ENCODE measurements at places on chromosomes 11 and 22.

DNA sequence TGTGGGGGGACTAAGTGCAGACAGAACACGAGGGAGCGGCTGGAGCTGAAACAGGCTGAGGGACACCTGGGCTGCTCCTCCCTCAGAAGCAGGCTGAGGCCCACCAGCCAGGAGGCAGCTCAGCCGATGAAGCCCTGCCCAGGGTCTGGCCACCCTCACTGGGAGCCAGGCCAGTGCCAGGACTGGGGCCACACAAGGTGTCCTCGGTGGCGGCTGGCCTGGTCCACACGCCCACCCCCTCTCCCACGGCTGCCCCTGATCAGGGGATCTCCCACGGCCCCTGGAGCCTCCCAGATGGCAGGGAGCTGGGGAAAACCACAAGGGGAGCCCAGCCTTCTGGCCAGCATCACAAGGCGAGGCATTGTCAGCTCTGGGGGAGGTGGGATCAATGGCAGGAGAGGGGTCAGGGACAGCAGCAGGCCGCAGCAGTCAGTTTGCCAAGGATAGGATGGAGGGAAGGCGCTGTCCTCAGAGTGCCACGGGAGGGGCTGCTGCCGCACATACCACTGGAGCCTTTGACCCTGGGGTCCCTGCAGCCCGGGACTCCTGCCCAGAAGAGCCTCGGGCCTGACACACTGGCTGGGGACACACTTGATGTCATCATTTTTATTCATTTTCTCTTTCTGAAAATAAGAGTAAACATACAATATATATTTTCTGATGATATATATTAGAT is 11.7 kb upstream of the RASL10A start:
- DNase-seq, result no peak

GRCh38 chr11:24286238-24286637 is 210.6 kb upstream of the LUZP2 start:
- DNase-seq, result no peak

DNA sequence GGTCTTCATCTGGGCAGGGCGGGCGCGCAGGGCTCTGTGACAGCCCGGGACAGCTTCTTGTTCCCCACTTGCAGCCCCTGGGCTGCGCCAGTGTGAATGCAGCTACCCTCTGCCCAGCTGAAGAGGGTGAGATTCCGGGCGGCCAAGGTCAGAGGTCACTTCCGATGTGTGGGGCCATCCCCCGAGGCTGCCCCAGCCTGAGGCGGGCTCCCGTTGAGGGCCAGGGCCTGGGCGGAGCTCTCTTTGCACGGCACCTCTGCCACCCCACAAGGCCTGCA is 23.9 kb downstream of the MOB2 start:
- DNase-seq, result no peak

DNA sequence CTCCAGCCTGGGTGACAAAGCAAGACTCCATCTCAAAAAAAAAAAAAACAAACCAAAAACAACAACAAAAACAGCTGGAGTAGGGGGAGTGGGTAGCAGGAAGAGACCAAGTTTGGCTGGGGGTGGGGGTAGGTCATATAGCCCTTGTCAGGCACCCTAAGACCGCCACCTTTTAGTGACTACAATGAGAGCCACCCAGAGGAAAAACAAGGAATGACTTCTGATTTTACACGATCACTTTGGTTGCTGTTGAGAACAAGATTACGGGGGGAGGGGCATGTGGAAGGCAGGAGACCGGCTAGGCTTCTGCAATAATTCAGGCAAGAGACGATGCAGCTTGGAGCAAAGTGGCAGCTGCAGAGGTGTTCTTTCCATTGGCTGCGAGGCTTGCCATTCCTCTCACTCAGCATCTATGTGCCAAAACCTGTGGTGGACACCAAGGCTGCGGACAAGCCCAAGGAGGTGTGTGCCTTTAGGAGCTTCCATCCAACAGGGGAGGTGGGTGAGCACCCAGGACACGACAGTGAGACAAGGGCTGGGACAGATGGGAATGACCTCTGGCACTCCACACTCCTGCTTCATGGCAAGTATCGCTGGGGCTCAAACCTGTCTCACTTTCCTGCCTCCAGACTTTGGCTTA is 1.7 kb downstream of the RPS19BP1 start:
- peak; percentile 35 for DNase-seq

DNA sequence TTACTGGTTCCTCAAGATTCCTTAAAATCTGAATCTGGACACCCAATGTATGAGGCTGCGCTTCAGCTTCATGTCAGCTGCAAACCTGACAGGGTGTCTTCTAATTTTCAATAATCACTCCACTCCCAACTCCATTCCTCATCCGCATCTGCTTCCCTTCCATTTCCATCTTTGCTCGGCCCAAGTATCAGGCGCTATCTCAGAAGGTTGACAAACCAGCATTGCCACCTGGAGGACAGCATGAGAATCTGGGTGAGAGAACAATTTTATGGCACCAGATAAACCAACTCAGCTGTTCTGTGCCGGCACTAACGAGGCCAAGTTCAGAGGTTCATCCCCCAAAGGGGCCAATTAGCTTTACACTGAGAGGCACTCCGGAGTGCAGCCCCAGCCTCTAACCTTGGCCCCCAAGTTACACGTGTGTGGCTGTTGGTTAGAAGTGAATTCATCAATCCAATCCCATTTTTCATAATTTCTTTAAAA is 79.1 kb upstream of the LMO2 start:
- peak; percentile 65 for DNase-seq

DNA sequence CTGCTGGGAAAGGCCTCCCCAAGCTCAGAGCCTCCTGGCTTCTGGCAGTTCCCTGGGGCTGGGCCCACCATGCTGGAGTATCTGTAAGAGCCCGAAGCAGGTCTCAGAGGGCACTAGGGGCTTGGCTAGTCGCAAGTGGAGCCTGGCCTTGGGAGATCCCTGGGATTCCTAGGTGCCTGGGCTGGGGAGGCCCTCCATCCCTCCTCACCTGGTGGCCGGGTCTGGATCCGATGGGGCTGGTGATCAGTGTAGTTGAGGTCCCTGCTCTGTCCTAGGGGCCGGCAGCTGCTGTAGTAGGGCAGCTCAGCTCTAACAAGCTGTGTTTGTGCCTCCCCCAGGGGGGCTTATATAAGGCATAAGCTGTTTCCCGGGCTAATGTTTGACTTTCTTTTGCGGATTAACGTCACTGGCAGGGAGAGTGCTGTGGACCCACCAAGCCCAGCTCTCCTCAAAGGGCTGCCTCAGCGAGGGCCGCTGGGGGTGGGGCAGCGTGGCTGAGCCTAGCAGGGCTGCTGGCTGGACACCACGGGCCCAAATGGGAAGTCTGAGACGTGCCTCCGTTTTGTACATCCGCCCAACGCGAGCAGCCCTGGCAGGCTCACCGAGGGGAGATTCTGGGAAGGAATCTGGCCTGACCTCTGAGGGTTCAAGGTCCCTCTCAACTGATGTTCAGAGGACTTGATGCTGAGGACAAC is at the start of gene SLC22A8:
TSS of gene SLC22A8 (minus strand) at position 321 of the 695 bp plus-strand sequence. CDS start 883 bp downstream, outside the sequence.
- no peak for DNase-seq

GRCh38 chr22:41561335-41561734 is 525 bp downstream of the CSDC2 start:
- DNase-seq, result peak; percentile 19

DNA sequence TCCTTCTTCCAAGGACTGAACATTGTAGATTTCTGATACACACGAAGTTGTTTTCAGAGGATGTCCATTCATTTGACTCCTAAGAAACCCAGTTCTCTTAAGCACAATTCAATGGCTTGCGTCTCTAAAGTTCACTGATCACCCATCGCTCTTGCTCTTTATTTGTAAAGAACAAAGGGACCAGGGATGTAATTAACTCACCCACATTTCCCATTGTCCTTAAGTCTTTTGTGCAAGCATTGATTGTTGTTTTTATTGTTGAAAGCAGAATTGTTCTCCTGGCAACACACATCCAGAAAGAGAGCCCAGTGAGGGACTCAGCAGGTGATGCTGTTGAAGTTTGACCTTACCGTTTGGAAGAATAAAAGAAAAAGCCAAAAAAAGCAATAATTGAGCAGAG is 59.2 kb downstream of the SPON1 start:
- DNase-seq, result no peak

DNA sequence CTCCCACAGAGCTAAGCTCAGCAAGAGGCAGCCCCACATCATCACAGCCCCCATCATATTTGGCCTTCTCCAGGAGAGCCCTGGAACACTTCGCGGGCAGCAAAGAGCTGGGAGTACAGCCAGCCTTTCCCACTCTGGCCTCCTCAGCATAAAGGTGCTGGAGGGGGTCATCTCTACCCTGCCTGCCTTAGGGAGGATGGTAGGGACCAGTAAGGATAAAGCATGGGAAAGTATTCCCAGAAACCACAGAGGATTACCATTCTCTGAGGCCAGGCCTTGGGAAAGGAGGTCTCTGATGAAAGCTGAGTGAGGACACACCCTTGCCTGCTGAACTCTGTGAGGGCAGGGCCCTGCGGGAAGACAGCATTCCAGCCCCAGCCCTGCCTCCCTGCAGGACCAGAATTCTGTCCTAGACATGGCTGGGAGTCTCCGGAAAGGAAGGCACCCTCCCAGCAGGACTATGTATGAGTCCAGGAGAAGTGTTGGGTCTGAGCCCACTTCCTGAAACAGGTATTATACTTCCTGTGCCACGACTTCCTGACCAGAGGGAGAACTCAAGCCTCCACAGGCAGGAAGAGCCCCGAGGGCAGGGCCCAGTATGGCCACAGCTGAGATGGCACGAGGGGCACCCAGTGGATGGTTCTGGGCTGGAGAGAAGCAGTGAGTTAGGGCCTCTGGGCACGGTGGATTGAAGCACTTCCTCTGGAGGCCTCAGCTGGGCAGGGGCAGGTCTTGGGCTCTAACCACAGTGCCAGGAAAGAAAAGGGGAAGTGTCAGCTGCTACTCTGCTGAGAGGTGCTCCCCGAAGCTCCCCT is 12.9 kb upstream of the CASTOR1 start:
- DNase-seq, result peak; percentile 50

- no peak for DNase-seq
Observed at GRCh38 chr11:123202155-123203151, 7.4 kb upstream of the CLMP start.

GRCh38 chr11:72741849-72742512 is 10.2 kb downstream of the ARAP1 start:
- DNase-seq, result no peak

DNA sequence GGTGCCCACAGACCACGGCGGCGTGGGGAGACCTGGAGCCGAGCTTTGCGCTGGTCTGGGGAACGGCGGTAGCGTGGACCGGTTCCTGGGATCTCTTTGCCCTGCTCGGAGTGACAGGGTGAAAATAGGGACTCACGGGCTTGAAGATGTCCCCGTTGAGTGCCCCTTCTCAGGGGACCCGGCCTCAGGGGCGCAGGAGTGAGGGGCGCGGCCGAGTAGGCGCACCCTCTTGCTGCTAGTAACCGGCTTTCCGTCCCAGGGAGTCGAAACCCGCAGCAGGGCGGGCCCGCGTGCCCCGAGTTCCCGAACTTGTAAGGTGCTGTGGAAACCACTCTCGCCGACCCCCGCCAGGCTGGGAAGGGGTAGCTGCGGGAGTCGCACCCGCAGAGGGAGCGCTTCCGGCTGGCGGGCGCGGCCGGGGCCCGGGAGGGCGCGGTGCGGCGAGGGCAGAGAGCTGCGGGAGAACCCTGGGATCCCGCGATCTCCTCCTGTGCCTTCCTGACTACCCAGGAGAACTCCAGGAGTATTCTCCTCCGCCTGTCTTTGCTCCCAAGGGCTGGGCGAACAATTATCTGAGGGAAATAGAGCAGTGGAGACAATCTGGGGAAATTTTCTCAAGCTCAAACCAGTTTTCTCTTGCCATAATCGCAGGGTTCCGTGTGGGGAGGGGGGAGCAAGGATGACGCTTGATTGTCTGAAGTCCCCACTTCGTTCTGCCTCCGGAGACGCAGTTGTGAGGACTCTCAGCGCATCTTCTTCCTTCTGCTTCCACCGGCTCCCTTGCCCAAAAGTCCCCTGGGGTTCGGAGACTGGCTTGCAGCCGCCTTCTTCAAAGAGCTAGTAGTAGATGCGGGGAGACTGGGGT is 666 bp downstream of the NELL1 start:
- DNase-seq, result no peak

DNA sequence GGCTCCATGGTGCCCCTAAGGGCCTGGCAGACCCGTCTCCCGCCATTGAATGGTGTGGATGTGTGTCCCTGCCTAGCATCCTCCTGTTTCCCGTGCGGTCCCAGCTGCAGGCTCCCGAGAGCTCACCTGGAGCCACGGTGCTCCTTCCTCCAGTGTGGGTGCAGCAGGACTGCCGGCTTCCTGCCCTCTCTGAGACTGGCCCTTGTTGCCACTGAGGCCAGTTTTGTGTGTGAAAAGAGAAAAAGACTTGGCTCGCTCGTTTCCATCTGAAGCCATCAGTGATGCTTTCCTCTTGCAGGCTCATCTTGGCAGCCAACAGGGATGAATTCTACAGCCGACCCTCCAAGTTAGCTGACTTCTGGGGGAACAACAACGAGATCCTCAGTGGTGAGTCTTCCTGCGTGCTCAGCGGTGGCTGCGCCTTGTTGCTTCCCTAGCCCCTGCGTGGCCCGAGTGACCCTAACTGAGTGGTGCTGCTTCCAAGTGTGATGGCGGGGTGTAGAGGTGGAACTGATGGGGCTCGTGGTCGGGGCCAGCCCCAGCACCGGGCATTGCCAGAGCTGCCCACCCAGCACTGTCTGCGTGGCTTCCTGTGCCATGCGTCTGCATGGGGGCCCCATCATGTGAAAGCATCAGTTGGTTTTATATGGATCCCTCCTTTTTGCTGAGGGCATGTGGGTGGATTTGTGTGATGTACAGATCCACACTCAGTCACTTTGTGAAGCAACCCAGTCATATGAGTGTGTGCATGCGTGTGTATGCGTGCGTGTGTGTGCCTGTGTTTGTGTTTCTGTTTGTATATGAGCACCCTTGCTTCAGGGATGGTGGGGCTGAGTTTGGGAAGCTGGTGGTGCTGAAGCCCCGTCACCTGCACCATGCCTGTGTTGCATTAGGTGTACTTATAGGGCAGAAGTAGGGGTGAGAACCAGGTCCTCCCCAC is 22.4 kb downstream of the TANGO2 start:
- DNase-seq, result no peak

GRCh38 chr11:70931430-70931829 is 320.9 kb downstream of the SHANK2 start:
- no peak for DNase-seq

- DNase-seq, result peak; percentile 98
Observed at GRCh38 chr22:39174498-39175352, 22.2 kb upstream of the CBX7 start.

DNA sequence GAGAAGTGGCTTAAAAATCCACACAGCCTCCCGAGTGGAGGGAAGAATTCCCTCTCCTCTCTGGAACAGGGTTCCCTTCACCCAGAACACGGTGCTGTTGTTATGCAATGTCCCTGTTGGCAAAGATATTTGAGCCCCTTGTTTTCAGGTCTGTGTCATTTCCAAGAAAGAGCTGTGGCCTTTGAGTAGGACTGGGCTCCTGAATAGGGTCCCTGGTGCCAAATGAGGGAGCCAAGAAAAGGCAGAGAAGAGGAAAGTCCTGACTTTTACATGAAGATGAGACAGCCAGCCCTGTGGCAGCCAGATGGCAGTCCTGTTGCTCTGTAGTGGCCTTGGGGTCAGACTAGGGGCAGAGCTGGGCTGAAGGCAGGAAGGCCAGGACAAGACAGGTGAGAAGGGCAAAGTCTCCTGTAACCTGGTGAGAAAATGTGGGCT is 51.2 kb upstream of the ELF5 start:
- DNase-seq, result peak; percentile 5

GRCh38 chr11:126355324-126355925 is at the start of gene ST3GAL4:
TSS of gene ST3GAL4 (plus strand) at chr11:126355686. CDS start at chr11:126406156, 50,470 bp downstream.
- DNase-seq, result peak; percentile 70

- no peak for DNase-seq
Observed at GRCh38 chr11:119856681-119857485, 127.9 kb upstream of the NECTIN1 start.

GRCh38 chr11:11445441-11446185 is 92.6 kb upstream of the CSNK2A3 start:
- DNase-seq, result no peak

GRCh38 chr11:2444821-2445745 is at the start of gene KCNQ1:
TSS of gene KCNQ1 (plus strand) at chr11:2445008. CDS start at chr11:2445099, 91 bp downstream.
- peak; percentile 61 for DNase-seq

- no peak for DNase-seq
Observed at GRCh38 chr11:76209375-76209972, 3.2 kb upstream of the WNT11 start.
